ENCODE measurements at places on chromosomes 4 and X.

GRCh38 chrX:12814420-12814819 is 23.2 kb downstream of the PRPS2 start:
- DNase-seq, result peak; percentile 59

- no peak for DNase-seq
Measured at GRCh38 chrX:74340051-74340450, 36.1 kb downstream of the ZCCHC13 start.

DNA sequence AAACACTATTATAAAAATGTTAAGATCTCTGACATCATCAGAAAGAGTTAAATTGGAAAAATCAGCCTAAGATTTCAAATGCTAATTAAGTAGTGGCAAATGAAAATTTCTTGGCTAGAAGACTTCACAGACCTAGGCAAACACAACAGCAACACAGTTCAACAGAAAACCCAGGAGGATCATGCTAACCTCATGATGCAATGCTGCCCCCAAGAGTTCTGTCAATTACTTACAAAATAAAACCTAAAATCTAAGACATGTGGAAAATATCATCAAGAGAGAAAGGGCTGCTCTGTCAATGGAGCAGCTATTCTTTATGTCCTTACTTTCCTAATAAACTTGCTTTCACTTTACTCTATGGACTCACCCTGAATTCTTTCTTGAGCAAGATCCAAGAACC is 21.0 kb downstream of the S100G start:
- peak; percentile 70 for DNase-seq

GRCh38 chrX:20414066-20414465 is 147.4 kb upstream of the RPS6KA3 start:
- no peak for DNase-seq
